Dorsolateral prefrontal cortex (tissue), 122 donors: ENCODE measurements at places on chromosomes 3 and 15.
A peak's percentile ranks its signal among the peaks of the same experiment; 100 is the strongest.

DNA sequence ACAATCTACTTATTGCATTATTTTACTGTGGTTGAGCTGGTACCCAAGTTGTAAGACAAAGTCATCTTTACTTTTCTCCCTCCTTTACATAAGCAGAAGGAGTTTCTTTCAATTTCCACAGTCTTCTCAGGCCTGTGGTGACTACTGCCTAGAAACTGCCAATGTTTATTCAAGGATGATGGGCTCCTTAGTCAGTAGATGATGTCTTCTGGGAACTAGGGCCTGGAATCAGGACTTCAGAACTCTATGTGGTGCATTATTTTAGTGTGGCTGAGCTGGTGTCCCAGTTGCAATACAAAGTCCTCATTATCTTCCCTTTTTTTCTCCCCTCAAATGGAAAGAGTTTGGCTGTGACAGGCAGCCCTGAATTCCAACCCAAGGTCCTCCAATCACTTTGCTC lies 1762.5 kb downstream of the SI start:
- no peak for DNase-seq

- no peak for DNase-seq
These were observed 361.0 kb upstream of the NECTIN3 start for GRCh38 chr3:110710603-110711002.

DNA sequence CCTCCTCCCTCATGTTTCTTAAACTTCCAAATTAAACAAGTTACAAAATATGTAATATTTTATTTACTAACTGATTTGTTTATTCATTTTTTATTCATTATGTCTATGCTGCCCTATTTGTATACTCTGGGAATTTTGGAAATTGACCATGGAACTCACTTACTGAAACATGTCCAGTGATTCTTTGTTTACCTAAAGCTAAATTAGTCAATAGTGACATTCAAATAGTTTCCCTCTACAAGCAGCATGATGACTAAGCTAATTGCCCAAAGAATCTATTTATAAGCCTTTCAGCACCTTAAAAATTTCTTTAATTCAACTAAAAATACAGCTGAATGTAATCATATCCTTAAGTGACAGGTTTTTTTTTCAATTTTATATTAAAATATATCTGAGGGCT lies 437.7 kb downstream of the SI start:
- DNase-seq: no peak

DNA sequence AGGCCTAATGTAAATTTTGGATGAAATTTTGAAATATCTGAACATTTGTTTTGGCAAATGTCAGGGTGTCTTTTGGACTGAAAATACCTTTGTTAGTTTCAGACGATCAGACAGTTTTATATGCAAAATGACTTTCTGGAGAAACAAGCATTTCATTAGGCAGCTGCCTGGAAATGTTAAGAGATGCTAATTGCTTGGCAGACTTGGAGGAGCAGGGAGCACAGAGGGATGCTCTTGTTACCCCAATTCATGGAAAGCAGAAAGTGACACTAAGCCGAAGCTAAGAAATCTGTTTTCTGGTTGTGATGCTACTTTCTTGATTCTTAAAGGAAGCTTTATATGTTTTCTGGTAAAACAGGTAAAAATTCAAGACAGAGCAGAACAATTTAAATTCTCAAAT lies 204.3 kb upstream of the GBE1 start:
- no peak for DNase-seq

DNA sequence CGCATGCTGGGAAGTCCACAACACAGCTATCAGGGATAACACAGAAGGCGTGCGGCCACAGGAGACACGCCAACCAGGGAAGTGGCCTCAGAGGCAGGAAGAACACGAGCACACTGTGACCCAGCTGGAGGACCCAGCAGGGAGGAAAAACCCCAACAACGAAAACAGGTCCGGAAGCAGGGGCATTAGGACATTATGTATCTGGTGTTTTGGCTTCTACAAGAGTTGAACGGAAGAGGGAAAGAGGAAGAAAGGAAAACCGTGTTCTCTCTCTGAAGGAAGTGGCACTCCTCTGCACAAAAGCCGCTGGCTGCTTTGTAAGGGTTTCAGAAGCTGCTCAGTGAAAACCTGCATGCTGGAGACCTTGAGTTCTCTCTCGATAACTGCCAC lies 61.8 kb downstream of the HACD2 start:
- DNase-seq: peak; percentile 55

GRCh38 chr15:82044373-82045178 lies 1.2 kb downstream of the MEX3B start:
- peak; percentile 54 for DNase-seq

DNA sequence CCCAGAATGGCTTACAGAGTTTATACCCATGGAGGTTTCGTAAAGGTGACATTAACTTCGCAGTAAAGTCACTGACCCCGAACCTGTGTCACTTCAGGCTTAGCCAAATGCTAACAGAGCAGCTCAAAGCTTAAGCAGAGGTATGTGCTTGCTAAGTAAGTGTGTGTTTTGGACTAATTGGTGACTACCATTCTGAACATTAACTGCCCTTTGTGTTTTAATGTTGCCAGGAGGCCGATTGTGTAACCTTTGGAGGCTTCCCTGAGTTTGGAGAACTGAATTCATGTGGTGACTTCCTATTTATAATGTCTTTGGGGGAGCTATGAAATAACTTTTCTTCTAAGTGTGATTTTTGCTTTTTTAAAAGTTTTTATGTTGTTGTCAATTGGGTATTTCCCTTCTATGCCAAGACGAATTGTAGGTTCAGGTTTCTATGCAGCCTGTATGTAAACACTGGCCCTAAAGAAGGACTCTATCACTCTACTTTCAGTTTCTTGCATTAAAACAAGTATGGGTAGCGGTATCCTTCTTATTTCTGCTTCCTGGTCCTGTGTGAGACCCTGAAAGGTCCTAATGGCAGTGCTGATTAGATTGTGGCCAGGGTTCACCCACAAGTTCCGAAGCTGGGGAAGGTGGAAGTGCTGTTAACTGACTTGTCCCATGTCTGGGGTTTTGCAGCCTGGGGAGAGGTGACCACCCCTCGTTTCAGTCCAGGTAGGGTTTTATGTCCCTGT lies 86.3 kb downstream of the IGF1R start:
- DNase-seq: no peak

DNA sequence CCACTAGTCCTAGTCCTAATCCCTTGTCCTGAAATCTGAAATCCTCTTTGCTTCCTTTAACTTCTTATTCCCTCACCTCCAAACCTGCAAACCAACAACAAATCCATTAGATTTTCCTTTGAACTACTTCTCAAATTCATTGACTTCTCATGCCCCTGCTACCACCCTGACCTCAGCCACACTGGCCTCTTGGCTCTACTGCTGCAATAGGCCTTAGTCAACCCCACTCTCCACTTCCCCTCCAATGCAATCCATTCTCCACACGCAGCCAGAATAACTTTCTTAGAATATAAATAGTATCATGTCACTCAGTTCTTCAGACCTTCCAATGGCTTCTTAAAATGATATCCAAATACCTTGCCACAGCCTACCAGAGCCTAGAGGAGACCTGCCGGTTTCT lies 131.1 kb upstream of the GADL1 start:
- no peak for DNase-seq

DNA sequence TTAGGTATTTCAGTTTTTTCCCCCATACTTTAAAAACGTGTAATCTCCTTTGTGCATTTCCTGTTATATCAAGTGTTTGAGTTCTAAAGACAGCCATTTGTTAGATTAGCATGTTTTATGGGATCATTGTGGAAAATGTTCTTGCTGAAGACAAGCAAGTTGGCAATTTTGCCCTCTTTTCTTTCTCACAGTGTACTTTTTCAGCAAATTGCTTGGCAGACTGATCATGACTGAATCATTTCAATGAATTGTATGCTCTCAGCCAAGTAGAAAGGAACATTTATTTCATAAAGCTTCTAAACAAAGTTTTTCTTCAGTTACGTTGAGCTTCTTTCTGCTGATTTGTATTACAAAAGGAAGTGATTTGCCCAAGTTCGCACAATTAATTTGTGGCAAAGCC lies 51.6 kb downstream of the ATG7 start:
- no peak for DNase-seq

- DNase-seq: no peak
These were observed 622.3 kb downstream of the DIPK2A start for GRCh38 chr3:144593881-144594280.

DNA sequence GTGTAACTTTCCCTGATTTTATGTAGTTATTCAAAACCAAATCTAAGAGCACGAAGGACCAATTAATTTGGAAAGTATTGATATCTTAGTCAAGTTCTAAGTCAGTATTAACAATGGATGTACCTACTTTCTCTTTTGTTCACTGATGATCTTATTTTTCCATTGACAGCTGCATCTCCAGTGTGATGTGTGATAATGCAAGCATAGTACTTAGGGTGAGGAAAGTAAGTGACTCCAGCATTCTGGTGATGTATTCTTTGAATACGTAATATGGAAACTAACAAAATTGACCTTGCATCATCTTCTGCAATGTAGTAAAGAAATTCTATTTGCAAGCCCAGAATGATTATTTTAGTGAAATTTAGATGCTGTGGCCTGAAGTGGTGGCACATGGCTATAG lies 22.4 kb downstream of the FBXW12 start:
- no peak for DNase-seq

GRCh38 chr15:61000276-61000675 lies 228.8 kb downstream of the RORA start:
- DNase-seq: no peak
